ENCODE measurements at places on chromosomes 5 and 9. TPM values are rescaled to one million over a fixed set of nuclear protein-coding genes. Genes with fewer than 3 reads are reported as not detected.
A peak's percentile ranks its signal among the peaks of the same experiment; 100 is the strongest.

DNA sequence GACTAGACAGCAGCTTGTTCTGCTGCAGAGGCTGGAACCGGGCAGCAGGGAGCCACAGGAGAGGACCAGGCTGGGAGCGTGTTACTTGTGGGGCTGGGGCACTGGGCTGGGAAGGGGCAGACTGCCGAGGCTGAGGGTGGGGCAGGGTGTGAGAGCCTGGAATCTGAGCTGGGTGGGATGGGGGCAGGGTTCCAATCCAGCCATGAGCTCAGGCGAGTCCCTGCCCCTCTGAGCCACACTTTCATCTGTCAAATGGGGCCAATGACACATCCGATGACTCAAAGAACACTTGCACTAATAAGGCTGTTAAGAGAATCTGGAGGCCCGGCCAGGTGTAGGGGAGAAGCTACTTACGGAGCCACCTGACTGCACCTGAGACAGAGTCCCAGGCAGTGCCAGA lies 18.7 kb upstream of the WDR38 start:
- H3K27me3 ChIP-seq = peaks cover 21% of the 10 kb centered on the region
- no peaks in the 10 kb centered on the region for H3K36me3 ChIP-seq
- H3K27ac ChIP-seq = no peak overlapping the region
- DNase-seq = no peak

The SLC34A1 gene
- 0.29 TPM for total RNA-seq

The PCDHGB2 gene
- 0.14 TPM for total RNA-seq

- H3K36me3 ChIP-seq = no peaks in the 10 kb centered on the region
- peaks cover 3% of the 10 kb centered on the region for H3K27me3 ChIP-seq
- H3K4me1 ChIP-seq = no peaks in the 10 kb centered on the region
- no peak overlapping the region for H3K27ac ChIP-seq
- DNase-seq = no peak
These were observed 50.5 kb upstream of the PALM2AKAP2 start for GRCh38 chr9:109729513-109729912.

- H3K27me3 ChIP-seq = no peaks in the 10 kb centered on the region
- DNase-seq = no peak
- no peaks in the 10 kb centered on the region for H3K4me1 ChIP-seq
- H3K27ac ChIP-seq = no peak overlapping the region
These were observed 308.2 kb downstream of the ACTL7B start for GRCh38 chr9:108547411-108548135.

DNA sequence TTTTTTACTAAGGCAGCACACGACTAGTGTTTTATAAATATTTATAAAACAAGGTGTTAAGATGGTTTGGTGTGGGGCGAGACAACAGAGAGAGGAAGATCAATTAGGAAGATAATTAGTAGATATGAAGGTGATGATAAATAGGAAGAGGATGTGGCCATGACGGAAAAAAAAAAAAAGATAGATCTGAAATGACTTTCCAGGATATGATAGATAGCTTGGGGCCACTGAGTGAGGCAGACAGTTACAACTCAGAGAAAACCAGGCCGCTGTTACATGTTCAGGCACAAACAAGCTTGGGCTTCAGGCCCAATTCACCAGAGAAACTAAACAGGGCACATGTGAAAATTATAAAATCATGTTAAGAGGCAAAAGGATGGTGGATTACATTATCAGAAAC lies 43.2 kb downstream of the KIAA0825 start:
- no peaks in the 10 kb centered on the region for H3K27me3 ChIP-seq
- peak overlapping the region; percentile 93 for H3K27ac ChIP-seq
- no peak overlapping the region for H3K4me3 ChIP-seq

- H3K36me3 ChIP-seq = no peaks in the 10 kb centered on the region
- H3K27me3 ChIP-seq = no peaks in the 10 kb centered on the region
- no peaks in the 10 kb centered on the region for H3K4me1 ChIP-seq
- DNase-seq = no peak
- no peak overlapping the region for H3K27ac ChIP-seq
These were observed 116.5 kb upstream of the DAPK1 start for GRCh38 chr9:87381050-87381711.

The WWC1 gene
- 0.45 TPM for total RNA-seq

GRCh38 chr5:1669276-1670155 lies 130.1 kb downstream of the MRPL36 start:
- no peak overlapping the region for H3K4me3 ChIP-seq
- peaks cover 19% of the 10 kb centered on the region for H3K4me1 ChIP-seq
- no peaks in the 10 kb centered on the region for H3K36me3 ChIP-seq
- no peak overlapping the region for H3K27ac ChIP-seq
- no peak for DNase-seq

DNA sequence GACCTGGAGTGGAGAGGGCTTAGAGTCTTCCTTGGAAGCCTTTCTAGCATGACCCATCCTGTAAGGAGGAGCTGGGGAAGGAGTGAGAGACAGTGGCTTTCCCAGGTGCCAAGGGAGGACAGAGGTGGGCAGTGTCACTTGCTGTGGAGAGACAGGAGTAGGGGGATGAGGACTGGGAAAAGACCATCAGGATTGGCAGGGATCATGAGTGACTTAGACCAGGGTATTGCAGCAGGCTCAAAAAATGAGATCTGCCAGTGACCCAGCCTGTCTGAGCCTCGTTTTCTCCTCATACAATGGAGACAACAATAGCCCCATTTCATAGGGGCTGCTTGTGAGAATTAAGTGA lies 2.4 kb downstream of the TMOD1 start:
- no peaks in the 10 kb centered on the region for H3K36me3 ChIP-seq
- H3K27ac ChIP-seq = no peak overlapping the region
- no peak for DNase-seq
- no peak overlapping the region for H3K4me3 ChIP-seq

DNA sequence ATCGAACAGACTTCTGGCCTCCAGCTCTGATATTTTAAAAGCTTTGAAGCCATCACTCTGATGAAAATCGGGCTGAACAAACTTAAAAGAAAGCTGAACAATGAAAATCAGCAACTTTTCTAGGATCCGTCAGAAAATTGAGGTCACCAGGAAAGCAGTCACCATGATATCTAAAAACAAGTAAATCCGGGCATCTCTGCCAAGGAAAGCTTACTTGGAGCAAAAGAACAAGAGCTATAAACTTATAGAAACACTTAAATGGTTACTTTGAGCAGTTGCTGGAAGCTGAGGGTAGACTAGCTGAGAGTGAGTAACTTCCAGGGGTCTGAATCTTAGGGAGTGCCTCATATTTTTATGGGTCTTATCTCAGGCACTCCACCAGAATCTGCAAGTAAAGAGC lies 1043.0 kb upstream of the CDH18 start:
- no peaks in the 10 kb centered on the region for H3K27me3 ChIP-seq
- no peak for DNase-seq
- H3K4me3 ChIP-seq = no peak overlapping the region
- no peaks in the 10 kb centered on the region for H3K36me3 ChIP-seq
- H3K27ac ChIP-seq = no peak overlapping the region

- H3K36me3 ChIP-seq = no peaks in the 10 kb centered on the region
- no peak for DNase-seq
- H3K4me3 ChIP-seq = no peak overlapping the region
- no peak overlapping the region for H3K27ac ChIP-seq
These were observed 52.5 kb upstream of the NKD2 start for GRCh38 chr5:955886-956761.

The COL23A1 gene
- 0.11 TPM for total RNA-seq

DNA sequence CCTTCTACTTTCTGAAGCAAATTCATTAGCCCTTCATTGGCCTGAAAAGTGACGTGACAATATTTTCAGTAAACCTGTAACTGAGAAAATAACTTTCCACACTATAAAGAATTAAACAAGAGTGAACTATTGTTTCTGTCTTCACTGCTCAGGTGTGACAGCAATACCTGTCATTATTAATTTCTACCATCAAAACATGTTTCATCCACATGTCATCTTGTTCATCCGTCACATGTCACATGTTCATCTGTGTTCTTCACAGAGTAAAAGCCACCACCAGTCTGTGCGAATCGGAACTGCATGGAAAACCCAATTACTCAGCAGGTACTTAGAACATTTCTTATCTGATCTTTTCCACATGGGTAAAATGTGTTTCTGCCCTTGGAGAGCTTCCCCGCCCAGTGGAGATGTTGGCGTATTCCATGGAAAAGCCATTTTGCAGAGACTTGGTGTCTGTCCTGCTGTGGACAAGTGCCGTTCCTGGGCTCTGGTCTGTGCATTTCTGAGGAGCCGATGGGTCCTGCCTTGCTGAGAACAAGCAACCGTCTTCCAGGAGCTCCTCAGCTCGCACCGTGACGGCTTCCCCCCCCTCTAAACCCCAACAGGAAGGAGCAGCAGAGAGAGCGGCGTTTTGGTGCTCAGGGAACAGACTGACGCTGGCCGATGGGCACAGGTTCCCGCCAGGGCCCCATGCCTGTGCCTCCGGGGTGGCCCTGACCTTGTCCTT lies 10.6 kb upstream of the EXOC3 start:
- peaks cover 10% of the 10 kb centered on the region for H3K4me1 ChIP-seq
- no peak for DNase-seq
- H3K4me3 ChIP-seq = no peak overlapping the region
- H3K27me3 ChIP-seq = peaks cover 2% of the 10 kb centered on the region
- H3K27ac ChIP-seq = no peak overlapping the region

- no peaks in the 10 kb centered on the region for H3K36me3 ChIP-seq
- H3K27ac ChIP-seq = no peak overlapping the region
- no peaks in the 10 kb centered on the region for H3K4me1 ChIP-seq
- DNase-seq = no peak
These were observed 142.1 kb downstream of the LIFR start for GRCh38 chr5:38414348-38414747.

GRCh38 chr9:13786131-13786530 lies 506.6 kb upstream of the MPDZ start:
- no peaks in the 10 kb centered on the region for H3K4me1 ChIP-seq
- H3K36me3 ChIP-seq = no peaks in the 10 kb centered on the region
- H3K27me3 ChIP-seq = no peaks in the 10 kb centered on the region
- H3K4me3 ChIP-seq = no peak overlapping the region

GRCh38 chr5:150783422-150783928 lies 4.9 kb downstream of the SMIM3 start:
- H3K36me3 ChIP-seq = peaks cover 10% of the 10 kb centered on the region
- peak overlapping the region; percentile 88 for H3K27ac ChIP-seq
- peak overlapping the region; percentile 53 for H3K4me3 ChIP-seq
- H3K27me3 ChIP-seq = no peaks in the 10 kb centered on the region
- peaks cover 82% of the 10 kb centered on the region for H3K4me1 ChIP-seq
- DNase-seq = peak; percentile 81

GRCh38 chr9:95411054-95411892 lies 93.8 kb upstream of the FANCC start:
- no peak overlapping the region for H3K4me3 ChIP-seq
- no peaks in the 10 kb centered on the region for H3K36me3 ChIP-seq
- DNase-seq = no peak
- H3K27ac ChIP-seq = no peak overlapping the region
- peaks cover 2% of the 10 kb centered on the region for H3K4me1 ChIP-seq

DNA sequence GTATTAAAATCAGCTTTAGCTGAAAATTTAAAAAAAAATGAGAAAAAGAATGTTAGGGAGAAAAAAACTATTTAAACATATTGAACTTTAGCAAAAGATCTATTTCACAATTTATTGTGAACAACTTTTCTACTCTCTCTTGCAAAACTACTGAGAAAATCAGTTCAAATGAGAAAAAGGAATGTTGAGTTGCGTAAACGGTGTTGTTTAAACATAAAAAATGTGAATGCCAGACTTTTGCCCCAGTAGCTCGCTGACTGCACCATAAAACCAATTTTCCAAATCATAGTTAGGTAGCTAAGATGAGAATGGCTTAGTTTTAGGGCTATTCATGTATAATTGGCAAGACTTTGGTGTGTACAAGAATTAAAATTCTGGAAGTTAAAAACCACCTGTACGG lies 13.4 kb upstream of the RAD23B start:
- no peak overlapping the region for H3K4me3 ChIP-seq
- peaks cover 4% of the 10 kb centered on the region for H3K4me1 ChIP-seq
- no peak overlapping the region for H3K27ac ChIP-seq
- H3K27me3 ChIP-seq = peaks cover 10% of the 10 kb centered on the region

The PCSK5 gene
- total RNA-seq = 5.2 TPM

DNA sequence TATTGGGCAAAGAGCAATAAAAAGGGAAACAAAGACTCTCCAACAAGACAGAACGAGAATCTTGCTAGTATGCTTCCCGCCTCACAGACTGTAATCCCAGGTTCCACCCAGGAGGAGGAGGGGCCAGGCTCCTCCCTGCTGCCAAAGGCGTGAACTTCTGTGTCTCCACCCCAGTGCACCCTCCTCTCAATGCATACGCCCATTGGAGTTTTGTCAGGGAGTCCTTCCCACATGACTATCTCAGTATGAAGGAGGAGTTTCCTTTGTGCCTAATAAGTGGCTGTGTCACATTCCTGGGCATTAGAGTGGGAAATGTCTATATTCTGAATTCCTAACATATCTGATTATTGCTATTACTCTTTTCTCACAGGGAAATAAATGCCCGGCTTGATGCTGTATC lies 106.4 kb upstream of the DHFR start:
- peaks cover 43% of the 10 kb centered on the region for H3K36me3 ChIP-seq
- H3K27me3 ChIP-seq = no peaks in the 10 kb centered on the region
- H3K4me1 ChIP-seq = peaks cover 52% of the 10 kb centered on the region
- no peak for DNase-seq
- H3K27ac ChIP-seq = no peak overlapping the region

The LCN15 gene
- not detected for total RNA-seq

The DMXL1 gene
- 20.8 TPM for total RNA-seq

DNA sequence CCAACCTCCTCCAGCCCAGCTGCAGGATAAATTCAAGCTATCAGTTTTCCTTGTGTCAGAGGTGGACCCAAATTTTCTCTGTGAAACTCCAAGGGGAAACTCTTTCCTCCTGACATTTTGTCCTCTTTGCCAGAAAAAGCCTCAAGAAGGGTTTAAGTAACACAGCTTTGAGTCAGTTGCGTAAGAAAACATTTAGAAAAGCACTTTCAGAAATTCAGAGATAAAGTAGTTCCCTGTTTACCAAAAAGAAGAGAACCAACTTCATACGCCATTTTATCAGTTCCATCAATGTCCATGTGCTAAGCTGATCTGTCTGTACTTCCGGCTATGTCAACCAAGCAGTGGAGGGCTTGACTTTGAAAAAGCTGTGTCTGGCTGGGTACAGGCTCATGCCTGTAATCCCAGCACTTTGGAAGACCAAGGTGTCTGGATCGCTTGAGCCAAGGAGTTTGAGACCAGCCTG lies 19.9 kb upstream of the SUSD1 start:
- no peak overlapping the region for H3K27ac ChIP-seq
- no peak for DNase-seq
- H3K27me3 ChIP-seq = no peaks in the 10 kb centered on the region

GRCh38 chr5:17720071-17720470 lies 85.8 kb downstream of the TAF11L14 start:
- H3K27me3 ChIP-seq = no peaks in the 10 kb centered on the region
- DNase-seq = no peak
- H3K4me3 ChIP-seq = no peak overlapping the region
- no peak overlapping the region for H3K27ac ChIP-seq
- H3K4me1 ChIP-seq = no peaks in the 10 kb centered on the region

The PCDHB8 gene
- not detected for total RNA-seq

The NPR3 gene
- 0.16 TPM for total RNA-seq

The PBX3 gene
- 11.5 TPM for total RNA-seq

GRCh38 chr9:101574731-101575333 lies 19.9 kb downstream of the PPP3R2 start:
- H3K4me3 ChIP-seq = no peak overlapping the region
- peaks cover 6% of the 10 kb centered on the region for H3K36me3 ChIP-seq
- H3K27ac ChIP-seq = no peak overlapping the region
- H3K4me1 ChIP-seq = peaks cover 46% of the 10 kb centered on the region

- H3K27me3 ChIP-seq = no peaks in the 10 kb centered on the region
- peak; percentile 57 for DNase-seq
- no peaks in the 10 kb centered on the region for H3K4me1 ChIP-seq
- H3K36me3 ChIP-seq = no peaks in the 10 kb centered on the region
These were observed 13.0 kb downstream of the SLC4A9 start for GRCh38 chr5:140372971-140373487.
